ENCODE measurements at places on chromosomes 3 and 15.

DNA sequence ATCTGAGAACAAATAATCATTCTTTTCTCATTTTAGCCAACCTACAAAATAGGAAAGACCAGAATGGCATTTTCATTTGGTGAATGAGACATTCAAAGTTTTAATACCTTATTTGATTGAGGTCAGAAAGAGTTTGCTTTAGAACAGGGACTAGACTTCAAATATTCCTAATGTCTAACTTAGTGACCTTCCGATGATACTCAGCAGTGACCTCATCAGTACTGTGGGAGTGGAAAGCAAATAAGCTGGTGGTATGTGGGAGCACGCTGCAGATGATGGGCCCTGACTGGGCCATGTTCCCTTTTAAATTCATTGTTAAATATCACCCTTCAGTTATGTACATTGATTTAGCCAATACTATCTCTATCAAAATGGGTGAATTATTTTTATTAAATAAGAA, 223.3 kb downstream of the P3H2 start:
- DNase-seq = no peak

DNA sequence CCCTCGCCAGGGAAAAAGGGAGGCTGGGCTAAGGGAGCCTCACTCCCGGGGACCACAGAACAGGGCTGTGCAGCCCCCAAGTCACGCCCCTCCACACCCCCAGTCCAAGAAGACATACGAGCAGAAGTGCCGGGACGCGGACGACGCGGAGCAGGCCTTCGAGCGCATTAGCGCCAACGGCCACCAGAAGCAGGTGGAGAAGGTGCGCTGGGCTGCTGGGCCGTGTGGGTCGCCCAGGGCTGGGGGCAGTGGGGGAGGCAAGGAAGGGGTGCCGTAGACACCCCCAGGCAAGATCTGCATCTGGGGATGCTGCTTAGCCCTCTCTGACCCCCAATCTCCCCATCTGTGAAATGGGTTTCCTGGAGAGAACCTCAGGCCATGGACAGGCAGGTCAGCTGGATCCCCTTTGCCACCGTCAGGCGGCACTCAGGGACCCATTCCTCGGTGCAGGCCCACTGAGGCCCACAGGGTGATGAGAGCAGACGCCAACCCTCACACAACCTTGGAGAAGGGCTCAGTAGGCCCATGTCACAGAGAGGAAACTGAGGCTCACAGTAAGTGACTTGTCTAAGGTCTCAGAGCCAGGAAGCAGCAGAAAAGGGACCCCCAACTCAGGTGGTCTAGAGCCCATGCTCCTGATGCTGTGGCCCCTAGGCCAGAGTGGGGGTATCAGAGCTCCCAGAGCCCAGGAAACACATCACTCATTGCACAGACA, 33.7 kb downstream of the PSTPIP1 start:
- DNase-seq = no peak

DNA sequence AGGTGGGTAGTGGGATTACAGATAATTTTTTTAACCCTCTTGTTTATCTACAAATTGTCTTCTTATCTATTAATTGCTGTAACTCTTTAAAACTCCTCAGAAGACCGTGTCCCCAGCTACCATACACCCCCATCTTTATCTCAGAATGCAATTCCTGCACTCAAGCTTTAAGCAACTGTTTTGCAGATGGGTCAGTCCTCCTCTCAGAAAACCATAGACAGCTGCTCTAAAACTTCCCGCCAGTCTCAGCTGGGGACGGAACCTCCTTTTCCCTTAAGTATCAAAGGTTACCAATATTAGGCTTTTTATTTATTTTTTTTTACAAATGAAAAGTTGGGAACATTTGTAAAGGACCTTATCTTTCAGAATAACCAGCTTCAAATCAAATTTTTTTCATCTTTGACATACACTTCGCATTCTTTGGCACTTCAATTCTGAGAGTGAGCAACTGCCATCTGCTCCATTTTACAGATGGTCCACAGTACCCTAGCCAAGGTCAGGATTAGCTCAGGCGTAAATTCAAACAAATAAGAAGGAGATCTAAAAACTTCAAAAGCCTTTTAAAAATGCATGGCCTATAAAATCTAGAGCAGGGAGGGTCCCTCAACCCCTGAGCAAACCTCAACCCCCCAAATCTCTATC, 1.3 kb downstream of the GATM start:
- DNase-seq = no peak

DNA sequence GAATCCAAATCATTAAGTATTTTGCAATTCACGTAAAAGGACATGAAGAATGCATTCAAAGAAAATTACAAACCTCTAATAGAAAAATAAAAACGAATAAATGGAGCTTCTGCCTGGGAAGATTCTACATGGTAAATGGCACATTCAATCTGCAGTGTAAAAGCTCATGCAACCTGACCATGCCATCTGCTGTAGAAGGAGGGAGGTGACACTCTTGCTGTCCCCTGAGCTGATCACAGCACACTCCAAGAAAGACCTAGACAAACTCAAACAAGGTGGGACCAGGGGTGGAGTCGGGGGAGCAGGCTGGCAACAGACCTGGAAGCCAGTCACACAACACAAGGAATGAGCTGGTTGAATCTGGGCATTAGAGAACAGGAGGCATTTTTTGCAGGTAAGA, 101.8 kb downstream of the BDH1 start:
- DNase-seq = no peak

- no peak for DNase-seq
These were observed 326.7 kb upstream of the TBL1XR1 start for GRCh38 chr3:177523872-177524438.

DNA sequence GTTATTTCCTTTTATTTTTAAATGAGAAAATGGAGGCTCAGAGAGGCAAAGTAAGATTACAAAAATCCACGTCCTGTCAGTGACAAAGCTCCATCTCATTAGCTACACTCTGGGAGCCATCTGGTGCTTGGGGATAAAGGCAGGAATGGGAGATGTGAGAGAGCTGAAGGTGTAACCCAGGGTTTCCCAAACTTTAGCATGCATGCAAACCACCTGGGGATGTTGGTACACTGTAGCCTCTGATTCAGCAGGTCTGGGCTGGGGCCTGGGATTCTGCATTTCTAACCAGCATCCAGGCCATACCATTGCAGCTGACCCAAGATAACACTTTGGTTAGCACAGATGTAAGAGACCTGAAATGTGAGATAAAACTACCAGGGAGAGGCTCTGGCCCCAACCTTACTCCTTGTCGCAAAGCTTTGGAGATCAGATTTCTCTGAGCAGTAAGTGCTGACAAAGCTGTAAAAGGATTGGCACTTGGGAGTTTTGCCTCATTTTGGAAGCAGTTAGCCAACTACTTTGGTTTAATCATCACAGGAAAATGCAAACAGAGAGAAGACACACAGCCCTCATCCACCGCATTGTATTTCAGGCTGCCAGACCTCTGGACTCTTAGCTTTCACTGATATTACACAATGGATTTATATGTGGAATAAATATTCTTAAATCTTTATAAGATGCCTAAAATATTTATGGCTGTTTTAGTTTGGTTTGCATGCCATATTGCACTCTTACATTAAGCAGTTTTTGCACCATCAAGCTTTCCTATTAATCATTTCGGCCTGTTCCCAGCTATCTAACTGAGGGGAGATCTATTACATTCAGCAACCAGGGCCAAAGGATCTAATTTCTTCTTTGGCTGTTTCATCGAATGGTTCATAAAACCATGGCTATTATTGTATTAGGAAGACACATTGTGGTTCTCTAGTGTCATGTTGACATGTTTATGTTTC, 263.0 kb downstream of the EBLN2 start:
- no peak for DNase-seq

GRCh38 chr3:48186631-48187300, 1.5 kb downstream of the CDC25A start:
- DNase-seq = no peak

- DNase-seq = no peak
These were observed 140.9 kb upstream of the IQSEC1 start for GRCh38 chr3:13213911-13214846.

DNA sequence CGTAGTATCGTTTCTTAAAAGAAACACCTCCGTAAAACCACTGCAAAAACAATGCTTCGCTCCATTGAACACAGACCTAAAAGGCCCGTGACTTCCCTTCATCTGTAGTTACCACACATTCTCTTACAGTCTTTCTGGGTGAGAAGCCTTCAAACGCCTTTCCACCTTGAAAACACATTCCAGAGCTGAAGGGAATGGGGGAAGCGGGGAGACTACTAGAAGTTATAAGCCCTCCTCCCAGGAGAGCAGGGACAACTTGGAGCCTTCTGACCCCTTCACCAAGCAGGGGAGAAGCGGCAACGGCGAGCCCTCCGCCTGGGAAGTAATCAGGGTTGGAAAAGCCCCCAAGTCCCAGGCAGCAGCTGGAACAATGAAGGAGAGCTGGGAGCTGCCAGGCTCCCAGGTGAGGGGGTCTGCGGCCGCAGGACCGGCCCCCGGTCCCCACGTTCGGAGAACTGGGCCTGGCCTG, 461 bp downstream of the SECISBP2L start:
- no peak for DNase-seq

GRCh38 chr3:149511040-149511626, 36.6 kb downstream of the TM4SF4 start:
- DNase-seq = no peak

DNA sequence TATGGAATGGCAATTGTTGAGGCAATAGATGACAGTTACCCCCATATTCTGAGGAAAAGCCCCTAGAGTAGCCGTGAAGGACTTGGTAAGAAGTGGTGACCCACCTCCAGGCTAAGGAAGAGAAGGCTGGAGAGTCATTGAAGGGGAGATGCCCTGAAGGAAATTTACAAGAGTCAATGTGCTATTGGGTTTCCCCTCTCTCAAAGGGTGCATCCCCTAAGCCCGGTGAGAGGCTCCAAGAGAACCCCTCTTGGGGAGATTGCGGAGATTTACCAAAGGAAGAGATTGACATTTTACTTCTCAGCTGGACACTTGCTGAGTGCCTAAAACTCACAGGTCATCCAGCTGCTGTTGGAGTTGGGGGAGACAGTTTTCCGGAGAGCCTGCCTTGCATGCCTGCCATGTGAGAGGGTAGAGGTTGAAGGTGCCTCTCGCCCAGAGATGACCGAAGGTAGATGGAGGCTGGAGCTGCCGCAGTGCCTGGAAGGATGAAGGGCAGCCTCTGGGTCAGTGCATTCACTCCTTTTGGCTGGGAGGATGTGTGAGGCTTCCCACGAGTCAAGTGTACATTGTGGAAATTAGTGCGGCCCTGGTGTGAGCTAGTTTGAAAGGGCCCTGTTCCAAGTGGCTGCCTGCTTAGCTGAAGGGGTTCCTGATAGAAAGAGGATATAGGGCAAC, 30.7 kb downstream of the MESD start:
- DNase-seq = no peak

GRCh38 chr3:150077581-150078247, 107.0 kb upstream of the PFN2 start:
- no peak for DNase-seq

Measured in activated CD8-positive, alpha-beta memory T cell treated with anti-CD3 and anti-CD28 coated beads for 1 hour (primary cell).